Sigmoid colon (tissue), 7 donors: ENCODE measurements at places on chromosomes 7 and 10. TPM values are rescaled to one million over a fixed set of nuclear protein-coding genes. Genes with fewer than 3 reads are reported as not detected.

The CNNM1 gene
- not detected for polyA plus RNA-seq

The INSIG1 gene
- 39.1 TPM for polyA plus RNA-seq

The ADCY1 gene
- 0.50 TPM for polyA plus RNA-seq

The LIPJ gene
- polyA plus RNA-seq = not detected

The VIPR2 gene
- 3.0 TPM for polyA plus RNA-seq

The NPFFR1 gene
- not detected for polyA plus RNA-seq

The UNC5B gene
- 2.8 TPM for polyA plus RNA-seq

The FRA10AC1 gene
- 4.2 TPM for polyA plus RNA-seq

The BTBD16 gene
- polyA plus RNA-seq = not detected

The TAS2R5 gene
- not detected for polyA plus RNA-seq

The ITPRID1 gene
- polyA plus RNA-seq = 0.60 TPM

The CPA2 gene
- polyA plus RNA-seq = 1.6 TPM

The DPCD gene
- 13.2 TPM for polyA plus RNA-seq

The ARL4A gene
- 60.7 TPM for polyA plus RNA-seq

The SLC16A9 gene
- 8.4 TPM for polyA plus RNA-seq

The NOS3 gene
- 6.1 TPM for polyA plus RNA-seq

The PTF1A gene
- not detected for polyA plus RNA-seq

The LRRC4 gene
- 1.4 TPM for polyA plus RNA-seq

The IFIT3 gene
- polyA plus RNA-seq = 36.1 TPM

The SEMA3E gene
- polyA plus RNA-seq = under 0.01 TPM

The CRTAC1 gene
- polyA plus RNA-seq = 1.4 TPM

The OR2A25 gene
- polyA plus RNA-seq = not detected
